AG04450 (cell line): ENCODE measurements at places on chromosomes 6 and 20.
A peak's percentile ranks its signal among the peaks of the same experiment; 100 is the strongest.

DNA sequence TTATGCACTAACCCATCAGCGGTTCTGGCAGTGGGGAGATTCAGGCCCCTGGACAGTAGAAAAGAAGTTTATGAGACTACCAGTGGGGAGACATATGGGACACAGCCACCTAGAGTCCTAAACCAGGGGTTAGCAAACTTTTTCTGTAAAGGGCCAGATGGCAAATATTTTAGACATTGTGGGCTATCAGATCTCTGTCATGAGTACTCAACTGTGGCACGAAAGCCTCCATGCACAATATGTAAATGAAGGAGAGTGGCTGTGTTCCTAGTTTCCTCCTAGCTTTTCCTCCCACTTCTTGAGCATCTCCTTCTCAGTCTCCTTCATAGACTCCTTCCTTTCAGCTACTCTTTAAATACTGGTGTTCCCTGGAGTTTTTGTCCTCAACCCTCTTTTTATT is 3.3 kb upstream of the HLA-DMA start:
- DNase-seq = no peak

DNA sequence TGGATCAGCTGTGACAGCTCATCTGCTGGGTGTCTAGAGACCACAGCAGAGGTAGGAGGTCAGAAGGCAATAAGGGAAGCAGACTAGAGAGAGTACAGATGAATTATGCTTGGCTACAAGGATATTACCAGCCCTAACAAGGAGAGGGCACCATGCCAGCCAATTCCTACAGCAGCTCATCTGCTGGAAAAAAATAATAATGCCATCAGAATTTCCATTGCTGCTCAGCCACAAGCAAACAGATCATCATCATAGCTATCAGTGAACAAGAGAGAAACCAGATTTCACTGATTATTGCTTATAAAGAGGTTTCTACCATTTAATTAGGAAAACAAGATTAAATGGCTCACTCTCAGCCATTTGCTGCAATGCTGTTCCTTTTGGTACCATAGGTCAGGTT is 66.5 kb downstream of the PSMG4 start:
- no peak for DNase-seq

DNA sequence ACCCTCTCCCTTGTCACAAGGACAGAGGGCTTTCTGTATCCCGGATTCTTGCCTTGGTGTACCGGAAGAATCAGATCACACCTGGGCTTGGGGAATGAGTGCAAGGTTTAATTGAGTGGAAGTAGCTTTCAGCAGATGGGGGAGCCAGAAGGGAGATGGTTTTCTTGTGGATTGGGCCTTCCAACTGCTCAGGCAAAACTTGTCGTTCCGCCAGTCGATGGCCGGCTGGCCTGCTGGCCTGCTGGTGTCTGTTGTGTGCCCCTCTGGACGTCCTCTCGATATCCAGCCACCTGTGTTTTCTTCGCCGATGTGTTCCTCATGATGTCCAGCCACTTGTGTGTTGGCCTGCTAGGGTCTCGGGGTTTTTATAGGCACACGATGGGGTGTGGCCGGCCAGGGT is 168.1 kb downstream of the CDKAL1 start:
- DNase-seq = no peak

DNA sequence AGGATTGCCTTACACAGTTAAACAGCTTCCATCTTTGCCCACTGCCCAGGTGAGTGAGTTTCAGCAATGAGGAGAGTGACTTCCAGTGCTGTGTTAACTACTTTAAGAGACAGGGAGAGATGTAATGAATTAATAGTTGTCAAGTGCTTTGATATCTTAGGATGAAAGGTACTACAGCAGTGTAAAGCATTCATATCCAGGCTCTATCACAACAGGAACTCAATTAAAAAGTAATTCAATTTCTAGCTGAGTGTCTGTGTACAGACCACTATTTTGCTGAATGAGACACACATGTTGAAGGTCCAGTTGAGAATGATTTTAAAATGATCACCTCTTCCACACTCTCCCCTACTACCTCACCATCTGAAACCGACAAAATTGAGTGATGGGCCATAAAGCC is 70.7 kb upstream of the BEND3 start:
- no peak for DNase-seq

- no peak for DNase-seq
These were observed 17.1 kb downstream of the RANBP9 start for GRCh38 chr6:13694562-13694961.

- no peak for DNase-seq
These were observed 89.1 kb upstream of the PLEKHG1 start for GRCh38 chr6:150510576-150510975.

GRCh38 chr6:138817799-138818198 is 21.9 kb downstream of the ECT2L start:
- peak; percentile 4 for DNase-seq

GRCh38 chr20:62702013-62702300 is 6.7 kb upstream of the NTSR1 start:
- DNase-seq = no peak

GRCh38 chr6:42042108-42042507 is 8.2 kb upstream of the TAF8 start:
- no peak for DNase-seq
